Fibroblast of the aortic adventitia (primary cell): ENCODE measurements at places on chromosomes 7 and 10. TPM values are rescaled to one million over a fixed set of nuclear protein-coding genes. Genes with fewer than 3 reads are reported as not detected.

The CCDC136 gene
- total RNA-seq, result 9.9 and 15.7 TPM in 2 replicates

The NKX1-2 gene
- total RNA-seq, result not detected in 2 replicates

The IFIT1B gene
- total RNA-seq, result not detected in 2 replicates

The ERVW-1 gene
- not detected in 2 replicates for total RNA-seq

DNA sequence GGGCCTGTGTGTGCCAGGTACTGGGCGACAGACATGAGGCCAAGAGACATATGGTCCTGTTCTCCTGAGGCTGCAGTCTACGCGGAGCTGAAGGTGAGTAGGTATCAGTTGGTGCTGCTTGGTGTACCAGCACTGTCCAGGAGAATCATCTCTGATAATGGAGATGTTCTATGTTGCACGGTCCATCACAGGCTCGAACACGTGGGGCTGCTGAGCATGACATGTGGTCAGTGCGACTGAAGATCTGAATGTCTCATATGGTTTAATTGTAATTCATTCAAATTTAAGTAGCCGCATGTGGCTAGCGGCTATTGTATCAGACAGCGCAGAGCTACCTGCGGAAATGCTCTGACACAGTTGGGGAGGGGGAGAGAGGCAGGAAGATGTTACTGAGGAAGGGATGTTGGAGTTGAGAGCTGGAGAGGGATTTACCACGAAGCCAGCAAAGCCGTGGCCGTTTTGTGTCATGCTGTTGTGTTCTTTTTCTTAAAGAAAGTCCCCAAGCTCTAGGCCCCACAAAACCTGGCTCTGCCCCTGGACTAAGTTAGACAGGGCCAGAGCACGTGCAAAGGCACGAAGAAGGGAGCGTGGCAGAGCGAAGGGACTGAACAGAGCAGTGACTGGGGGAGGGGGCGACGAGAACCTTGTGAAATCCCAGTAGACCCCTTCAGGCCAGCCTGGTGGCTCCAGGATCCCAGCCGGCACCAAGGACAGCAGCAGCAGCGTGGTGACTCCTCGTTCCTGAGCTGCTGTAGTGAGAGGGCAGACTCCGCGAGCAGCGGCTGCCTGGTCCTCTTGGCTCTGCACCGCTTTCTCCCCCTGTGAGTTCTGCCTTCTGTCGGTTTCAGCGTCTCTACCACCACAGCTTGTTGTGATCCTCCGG lies 20.0 kb downstream of the SMKR1 start:
- DNase-seq, result no peak

DNA sequence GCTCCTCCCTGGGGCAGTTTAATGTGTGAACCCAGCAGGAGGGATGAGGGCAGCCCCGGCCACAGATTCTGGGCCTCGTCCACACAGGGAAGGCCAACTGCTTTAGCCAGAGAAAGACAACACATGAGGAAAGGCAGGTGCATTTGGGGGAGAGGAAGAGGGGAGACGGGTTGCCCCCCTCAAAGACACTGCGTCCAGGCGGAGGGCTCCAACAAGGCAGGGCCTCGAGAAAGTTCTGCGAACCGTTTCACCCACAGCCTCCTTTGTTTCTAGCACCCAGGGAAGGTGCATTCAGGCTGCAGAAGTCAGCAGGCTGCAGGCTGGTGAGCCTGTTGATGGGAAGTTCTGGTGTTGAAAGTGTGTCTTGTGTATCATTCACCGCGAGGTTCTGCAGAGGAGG lies 10.1 kb downstream of the FOXL3 start:
- no peak for DNase-seq

GRCh38 chr7:6631605-6632004 lies 5.5 kb upstream of the ZNF316 start:
- DNase-seq, result no peak

DNA sequence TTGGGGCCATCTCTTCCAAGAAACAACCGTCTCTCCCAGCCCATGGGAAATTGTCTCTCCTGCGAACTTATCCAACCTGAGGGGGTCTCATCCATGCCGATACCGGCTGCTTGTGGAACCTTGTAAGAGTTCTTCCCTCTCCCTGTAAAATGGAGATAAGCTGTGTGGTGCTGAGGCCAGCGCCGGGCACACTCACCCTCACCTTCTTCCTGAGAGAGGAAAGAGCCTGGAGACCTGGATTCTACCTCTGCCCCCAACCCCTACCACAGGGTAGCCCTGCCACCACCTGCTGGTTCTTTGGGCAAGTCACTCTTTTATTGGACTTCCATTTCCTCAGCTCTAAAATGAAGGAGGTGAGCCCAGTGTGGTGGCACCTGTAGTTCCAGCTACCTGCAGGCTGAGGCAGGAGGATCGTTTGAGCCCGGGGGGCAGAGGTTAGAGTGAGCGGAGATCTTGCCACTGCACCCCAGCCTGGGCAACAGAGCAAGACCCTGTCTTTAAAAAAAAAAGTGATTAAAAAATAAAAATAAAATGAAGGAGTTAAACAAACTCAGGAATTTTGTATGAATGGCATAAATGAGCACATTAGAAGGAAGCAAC lies 38.4 kb upstream of the PSAP start:
- DNase-seq, result no peak

DNA sequence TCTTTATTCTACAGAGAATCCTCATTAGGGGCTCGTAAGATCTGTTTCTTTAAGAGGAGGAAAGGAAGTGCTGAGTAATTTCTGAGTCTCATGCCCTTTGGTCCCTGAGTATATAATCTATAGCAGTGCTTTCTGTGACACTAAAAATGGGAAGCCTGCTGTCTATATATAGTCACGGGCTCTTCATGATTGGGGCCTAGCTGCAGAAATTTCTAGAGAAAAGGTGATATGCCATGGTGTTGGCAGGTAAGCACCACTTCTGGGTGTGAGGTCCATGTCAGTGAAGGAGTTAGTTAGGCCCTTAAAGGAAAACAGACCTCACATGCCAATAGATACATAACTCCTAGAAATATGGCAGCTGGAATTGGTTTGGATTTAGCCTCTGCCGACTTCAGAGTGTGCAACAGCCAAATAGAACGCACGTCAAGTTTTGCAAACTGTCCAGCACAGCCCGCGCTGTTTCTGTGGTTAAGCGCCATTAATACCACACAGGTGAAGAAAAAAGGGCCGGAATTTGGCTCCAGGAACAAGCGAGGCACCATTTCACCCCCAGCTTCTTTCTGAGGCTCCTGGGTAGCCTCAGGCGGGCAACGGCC lies 123.2 kb downstream of the TACC2 start:
- DNase-seq, result no peak

GRCh38 chr10:70680899-70681730 lies 8.8 kb downstream of the ADAMTS14 start:
- no peak for DNase-seq

DNA sequence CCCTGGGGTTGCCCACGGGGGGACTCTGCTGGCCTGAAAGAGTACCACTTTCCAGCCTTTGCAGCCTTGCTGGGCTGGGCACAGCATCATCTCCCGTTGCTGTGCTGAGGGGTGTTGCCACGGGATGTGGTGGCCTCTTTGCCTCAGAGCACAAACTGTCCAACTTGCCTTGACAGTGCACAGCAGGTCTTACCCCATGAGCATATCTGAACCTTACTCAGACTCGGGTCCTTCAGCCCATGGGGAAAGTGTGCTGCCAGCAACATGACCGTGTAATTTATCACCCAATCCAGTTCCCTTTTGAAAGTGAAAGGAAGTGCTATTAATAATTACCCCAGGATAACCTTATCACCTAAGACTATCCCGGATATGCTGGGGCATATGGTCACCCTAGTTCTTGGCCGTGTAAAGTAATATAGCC lies 46.8 kb downstream of the TBXAS1 start:
- DNase-seq, result no peak

DNA sequence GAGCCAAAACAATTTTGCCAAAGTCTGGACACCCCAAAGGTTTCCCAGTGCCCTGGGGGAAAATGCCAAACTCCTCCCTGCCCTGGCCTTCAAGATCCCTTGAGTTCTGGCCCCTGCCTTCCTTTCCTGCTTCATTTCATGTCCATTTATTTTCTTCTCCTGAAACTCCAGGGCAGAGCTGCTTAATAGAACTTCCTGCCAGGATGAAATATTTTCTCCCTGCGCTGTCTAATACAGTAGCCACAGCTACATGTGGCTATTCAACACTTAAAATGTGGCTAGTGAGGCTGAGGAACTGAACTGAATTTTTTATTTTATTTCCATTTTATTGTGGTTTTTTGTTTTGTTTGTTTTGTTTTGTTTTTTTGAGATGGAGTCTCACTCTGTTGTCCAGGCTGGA lies 49.6 kb downstream of the COL13A1 start:
- DNase-seq, result peak; percentile 57

DNA sequence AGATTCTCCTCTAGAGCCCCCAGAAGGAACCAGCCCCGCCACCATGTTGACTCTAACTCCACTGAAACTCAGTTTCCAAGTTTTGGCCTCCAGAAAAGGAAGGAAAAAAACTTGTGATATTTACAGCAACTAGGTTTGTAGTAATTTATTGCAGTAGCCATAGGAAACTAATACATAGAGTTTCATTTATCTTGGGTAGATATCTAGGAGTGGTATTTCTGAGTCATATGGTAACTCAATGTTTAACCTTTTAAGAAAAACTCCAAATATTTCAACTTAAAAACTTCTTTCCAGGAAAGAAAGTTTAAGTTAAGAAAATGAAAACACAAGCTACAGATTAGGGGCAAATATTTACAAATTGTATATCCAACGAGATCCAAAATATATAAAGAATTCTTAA lies 576.7 kb downstream of the KCNMA1 start:
- DNase-seq, result peak; percentile 28

- DNase-seq, result no peak
These were observed 1.5 kb upstream of the ANTXRL start for GRCh38 chr10:46285300-46285699.

DNA sequence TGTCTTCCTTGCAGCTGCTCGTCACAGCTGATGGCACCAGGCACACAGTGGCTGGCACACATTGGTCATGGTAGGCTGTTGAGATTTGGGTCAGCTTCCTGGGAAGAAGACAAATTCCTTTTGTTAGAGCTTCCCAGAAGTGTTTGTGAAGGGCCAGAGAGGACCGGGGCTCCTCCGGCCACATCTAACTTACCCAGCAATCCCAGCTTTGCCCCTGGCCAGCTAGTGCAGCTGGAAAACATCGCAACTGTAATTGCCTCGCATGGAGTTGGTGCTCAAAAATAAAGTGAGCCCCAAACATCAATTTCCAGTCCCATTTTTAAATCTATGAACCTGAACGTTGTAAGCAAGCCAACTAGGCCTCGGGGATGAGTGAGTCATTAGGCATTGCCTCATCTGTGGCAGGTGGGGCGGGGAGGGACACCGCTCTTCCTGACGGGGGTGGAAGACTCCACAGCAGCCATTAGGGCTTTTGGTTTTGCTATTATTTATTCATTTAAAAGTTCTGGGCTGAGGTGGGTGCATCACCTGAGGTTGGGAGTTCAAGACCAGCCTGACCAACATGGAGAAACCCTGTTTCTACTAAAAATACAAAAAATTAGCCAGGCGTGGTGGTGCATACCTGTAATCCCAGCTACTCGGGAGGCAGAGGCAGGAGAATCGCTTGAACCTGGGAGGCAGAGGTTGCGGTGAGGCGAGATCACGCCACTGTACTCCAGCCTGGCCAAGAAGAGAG lies 12.4 kb downstream of the CPA5 start:
- DNase-seq, result peak; percentile 84

DNA sequence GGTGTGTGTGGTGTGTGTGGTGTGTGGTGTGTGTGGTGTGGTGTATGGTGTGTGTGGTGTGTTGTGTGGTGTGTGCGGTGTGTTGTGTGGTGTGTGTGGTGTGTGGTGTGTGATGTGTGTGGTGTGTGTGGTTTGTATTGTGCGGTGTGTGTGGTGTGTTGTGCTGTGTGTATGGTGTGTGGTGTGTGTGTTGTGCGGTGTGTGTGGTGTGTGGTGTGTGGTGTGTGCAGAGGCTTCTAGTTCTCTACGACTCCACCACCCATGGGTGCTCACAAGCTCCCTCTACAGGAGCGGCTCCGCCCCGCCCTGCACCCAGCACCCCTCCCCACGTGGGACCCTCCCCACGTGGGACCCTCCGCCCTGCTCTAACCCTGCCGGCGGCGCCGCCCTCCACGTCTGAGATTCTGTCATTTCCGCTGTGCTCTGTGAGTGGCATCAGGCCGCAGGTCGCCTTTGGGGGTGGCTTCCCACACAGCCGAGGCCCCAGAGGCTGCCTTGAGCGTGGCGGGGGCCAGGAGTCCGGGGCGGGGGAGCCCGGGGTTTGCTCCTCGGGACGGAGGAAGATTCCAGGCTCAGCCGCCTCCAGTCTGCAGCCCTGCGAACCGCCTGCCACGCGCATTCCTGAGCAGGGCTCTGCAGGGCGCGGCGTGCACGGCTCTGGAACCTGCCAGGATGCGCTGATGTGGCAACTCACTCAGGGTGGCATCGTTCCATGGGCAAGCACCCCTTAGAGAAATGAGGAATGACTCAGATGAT lies 37.0 kb upstream of the DNAJB6 start:
- peak; percentile 17 for DNase-seq
